NCI-H2107 (cell line): ENCODE measurements at places on chromosomes 5 and 9.

DNA sequence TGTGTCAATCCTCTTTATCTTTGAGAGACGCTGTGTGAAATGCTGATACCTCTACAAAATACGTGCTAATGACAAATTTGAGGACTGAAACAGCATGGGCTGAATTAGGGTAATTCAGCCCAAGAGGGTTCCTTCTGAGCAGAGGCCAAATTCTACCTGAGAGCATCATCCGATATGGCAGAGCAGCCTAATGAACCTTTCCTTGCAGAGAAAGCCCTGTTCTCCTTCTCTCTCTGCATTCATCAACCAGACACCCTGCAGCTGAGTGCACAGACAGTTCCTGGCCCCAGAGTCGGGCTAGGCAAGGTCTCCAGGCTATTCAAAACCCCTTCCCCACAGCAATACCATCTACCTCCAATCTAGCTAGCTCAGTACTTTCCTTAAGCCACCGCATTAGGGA is 77.9 kb downstream of the TRIM32 start:
- no peak for DNase-seq

DNA sequence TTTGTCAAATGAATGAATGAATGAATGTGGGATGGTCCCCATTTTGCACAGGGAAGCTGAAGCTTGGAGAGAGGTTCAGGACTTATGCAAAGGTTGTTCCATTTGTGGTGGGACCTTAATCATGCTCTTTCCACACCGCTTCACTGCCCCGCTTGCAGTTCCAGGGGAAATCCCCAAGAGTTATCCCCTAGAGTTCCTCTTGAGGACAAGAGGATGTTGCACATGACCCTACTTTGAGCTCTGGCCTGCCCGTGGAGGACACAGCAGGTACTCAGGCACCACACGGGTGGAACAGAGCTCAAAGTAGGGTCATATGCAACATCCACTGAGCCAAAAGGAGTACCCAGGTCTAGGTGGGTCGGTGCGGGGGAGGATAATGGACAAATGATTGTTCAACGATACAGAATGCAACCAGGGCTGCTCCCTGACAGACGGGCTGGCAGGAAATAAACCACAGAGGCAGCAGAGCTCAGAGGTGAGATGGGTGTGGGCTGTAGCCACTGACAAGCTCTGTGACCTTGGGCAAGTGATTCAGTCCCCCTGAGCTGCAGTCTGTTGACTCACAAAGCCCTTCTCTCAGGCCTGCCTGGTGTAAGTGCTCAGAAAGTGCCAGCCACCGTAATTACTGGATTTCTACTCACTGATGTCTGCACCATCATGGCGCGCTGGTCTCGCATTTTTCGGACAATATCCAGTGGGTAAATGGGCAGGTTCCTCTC is 60.3 kb upstream of the EPB41L4B start:
- no peak for DNase-seq

- no peak for DNase-seq
Measured at GRCh38 chr9:97567182-97567893, 65.8 kb downstream of the TSTD2 start.

DNA sequence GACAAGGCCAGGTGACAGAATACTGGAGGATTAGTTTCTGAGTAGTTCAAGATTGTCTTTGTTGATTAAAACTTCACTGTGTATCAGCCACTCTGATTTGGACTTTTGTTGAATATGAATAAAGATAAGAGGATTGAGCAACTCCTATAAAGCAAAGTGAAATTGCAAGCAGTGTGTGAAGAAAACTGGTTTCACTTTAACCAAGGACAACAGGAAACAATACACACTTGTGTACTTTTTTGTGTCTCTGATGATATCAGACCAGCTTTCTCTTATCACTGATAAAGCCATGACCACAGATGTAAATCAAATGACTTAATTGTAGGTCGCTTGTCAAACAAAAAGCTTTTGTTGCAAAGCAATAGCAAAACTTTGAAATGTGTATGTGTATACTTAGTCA is 268.6 kb downstream of the FER start:
- DNase-seq = no peak

DNA sequence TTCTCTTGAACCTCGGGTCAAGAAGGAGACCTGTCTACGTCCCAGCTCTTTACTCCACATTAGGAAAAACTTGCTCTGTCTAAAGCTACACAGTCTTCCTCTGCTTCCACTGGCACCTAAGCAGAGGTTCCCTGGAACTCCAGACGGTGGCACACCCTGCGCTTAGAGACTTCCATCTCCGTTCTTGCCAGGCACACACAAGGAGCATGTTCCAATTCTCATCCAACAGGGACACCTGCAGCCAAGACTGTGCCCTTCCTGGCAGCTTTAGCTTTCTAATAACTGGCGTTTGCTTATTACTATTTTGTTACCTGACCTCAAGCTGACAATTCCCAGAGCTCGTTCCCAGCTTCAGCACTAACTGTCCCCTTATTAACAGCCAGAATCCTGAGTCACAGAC is 16.0 kb downstream of the CAPSL start:
- DNase-seq = no peak

DNA sequence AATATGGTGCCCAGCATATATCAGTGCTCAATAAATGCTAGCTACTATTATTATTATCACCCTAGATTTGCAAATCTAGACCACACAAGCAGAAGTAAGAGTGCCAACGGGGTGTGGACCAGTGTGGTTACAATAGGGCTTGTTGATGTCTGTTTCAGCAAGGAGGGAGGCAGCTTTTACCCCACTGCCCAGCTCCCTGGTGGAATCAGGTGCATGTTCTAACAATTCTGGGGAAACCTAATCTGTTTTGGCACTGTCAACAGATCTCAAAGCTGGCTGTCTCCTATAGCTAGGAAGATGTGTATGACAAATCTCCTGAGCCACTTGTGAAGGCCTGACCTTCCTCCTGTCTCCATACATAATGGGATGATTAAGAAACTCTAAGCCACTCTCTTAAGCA is 5.7 kb downstream of the TGFBI start:
- no peak for DNase-seq

DNA sequence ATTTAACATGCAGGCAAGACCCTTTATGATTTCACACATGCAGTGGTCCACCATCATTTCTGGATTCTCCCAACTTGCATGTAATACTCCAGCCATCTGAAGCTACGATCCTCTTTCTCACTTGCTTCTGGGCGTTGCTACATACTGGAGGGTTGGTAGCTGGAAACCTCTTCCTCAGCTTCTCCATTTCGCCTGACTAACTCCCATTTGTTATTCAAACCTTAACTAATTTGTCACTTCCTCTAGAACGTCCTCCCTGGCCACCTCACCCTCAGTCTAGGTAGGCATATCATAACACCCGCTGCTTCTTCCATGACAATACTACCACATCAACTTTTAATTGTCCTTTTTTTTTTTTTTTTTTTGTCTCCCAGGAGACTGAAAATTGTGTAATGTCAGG is 72.6 kb upstream of the EQTN start:
- no peak for DNase-seq

DNA sequence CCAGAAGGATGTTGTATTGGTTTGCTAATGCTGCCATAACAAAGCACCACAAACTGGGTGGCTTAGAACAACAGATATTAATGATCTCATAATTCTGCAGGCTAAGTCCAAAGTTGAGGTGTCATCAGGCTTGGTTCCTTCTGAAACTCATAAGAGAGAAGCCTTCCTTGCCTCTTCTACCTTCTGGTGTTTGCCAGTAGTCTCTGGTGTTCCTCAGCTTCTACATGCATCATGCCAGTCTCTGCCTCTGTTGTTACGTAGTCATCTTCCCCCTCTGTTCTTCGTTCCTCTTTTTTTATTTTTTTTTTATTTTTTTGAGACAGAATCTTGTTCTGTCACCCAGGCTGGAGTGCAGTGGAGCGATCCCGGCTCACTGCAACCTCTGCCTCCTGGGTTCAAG is 61.8 kb downstream of the LRRC70 start:
- no peak for DNase-seq

GRCh38 chr5:71938895-71939294 is 168.4 kb upstream of the MAP1B start:
- DNase-seq = peak; percentile 22
